ENCODE measurements at places on chromosomes 11 and 22. TPM values are rescaled to one million over a fixed set of nuclear protein-coding genes. Genes with fewer than 3 reads are reported as not detected.

GRCh38 chr11:63417174-63417852 is 47.7 kb downstream of the SLC22A9 start:
- DNase-seq: no peak

- no peak for DNase-seq
Measured at GRCh38 chr22:22058633-22059290, 76.2 kb upstream of the TOP3B start.

PLA2G3 gene
- not detected for total RNA-seq

GRCh38 chr11:120044011-120044675 is 93.8 kb downstream of the TRIM29 start:
- DNase-seq: no peak

Measured in GM23248 (cell line).